ENCODE measurements at places on chromosomes 4 and X.

- no peak for DNase-seq
Measured at GRCh38 chrX:152926279-152926678, 28.4 kb downstream of the ZNF185 start.

- no peak for DNase-seq
Measured at GRCh38 chr4:52675111-52675510, 16.0 kb upstream of the USP46 start.

DNA sequence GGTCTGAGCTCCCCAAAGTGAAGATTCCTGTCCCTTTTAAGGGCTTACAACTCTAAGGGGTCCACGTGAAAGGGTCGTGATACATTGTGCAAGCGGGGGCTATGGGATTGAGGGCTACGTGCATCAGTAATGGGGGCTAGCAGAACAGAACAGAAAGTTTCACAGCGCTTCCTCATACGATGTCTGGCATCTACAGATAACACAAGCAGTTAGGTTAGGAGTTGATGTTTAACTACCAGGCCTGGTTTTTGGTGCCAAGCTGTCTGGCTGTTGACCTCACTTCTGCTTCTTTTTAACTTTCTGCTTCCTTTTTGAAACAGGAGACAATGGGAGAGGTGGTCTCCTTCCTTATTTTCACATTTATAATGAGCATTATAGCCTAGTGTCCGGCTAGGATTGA lies 368.6 kb upstream of the CXorf51A start:
- DNase-seq, result no peak

DNA sequence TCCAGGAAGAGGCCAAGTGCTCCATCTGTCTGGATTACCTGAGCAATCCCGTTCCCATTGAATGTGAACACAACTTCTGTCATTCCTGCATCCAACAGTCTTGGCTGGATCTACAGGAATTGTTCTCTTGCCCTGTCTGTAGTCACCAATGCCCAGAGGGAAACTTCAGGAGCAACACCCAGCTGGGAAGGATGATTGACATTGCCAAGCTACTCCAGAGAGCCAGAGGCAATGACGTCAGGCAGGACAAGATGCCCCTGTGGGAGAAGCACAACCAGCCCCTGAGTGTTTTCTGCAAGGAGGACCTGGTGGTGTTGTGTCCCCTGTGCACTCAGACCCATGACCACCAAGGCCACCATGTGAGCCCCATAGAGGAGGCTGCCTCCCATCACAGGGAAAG lies 21.3 kb upstream of the TRIM60 start:
- no peak for DNase-seq

DNA sequence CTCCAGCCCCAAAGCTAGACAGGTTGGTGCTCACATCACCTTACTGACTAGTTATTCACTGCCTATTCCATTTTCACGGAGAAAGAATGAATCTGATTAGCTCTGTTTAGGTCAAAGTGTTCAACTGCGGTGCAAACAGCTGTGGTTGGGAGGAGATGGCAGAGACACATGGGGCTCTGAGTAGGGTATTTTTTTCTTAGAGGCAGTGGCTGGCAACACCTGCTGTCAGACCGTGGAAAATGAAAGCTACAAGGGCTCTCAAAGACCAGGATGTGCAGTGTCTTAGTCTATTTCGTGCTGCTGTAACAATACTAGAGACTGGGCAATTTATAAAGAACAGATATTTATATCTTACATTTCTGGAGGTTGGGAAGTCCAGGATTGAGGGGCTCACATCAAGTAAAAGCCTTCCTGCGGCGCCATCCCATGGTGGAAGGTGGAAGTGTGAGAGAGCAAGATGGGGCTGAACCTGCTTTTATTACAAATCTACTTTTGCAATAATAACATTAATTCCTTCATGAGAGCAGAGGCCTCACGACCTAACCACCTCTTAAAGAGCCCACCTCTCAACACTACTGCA lies 10.6 kb downstream of the NYX start:
- no peak for DNase-seq

Data from stimulated activated CD8-positive, alpha-beta memory T cell treated with anti-CD3 and anti-CD28 coated beads, Interleukin-4, amount 100 ng/mL, for 1 hour (primary cell).